Stimulated activated CD4-positive, alpha-beta T cell treated with anti-CD3 and anti-CD28 coated beads, Interleukin-1b, Interleukin-23, amount 100 ng/mL, for 4 hours (primary cell): ENCODE measurements at places on chromosomes 16 and 17.

DNA sequence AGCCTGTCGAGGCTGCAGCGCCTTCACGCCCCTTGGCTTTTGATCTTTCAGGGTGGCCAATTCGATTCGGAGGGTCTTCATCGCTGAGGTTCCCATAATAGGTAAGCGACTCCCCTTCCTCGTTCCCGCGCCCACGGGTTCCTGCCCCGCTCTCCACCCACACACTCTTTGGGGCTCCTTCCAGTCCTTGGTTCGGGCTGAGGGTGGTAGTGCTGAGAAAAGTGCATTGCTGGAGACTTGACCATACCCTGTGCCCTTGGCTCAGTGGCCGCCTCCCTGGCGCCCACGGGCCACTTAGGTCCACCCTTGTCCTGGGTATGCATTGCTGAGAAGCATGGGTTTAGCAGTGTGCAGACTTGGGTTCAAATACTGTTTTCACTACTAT lies 491 bp downstream of the POLR2C start:
- DNase-seq: no peak

- no peak for DNase-seq
Observed at GRCh38 chr16:24152826-24153225, 103.3 kb upstream of the CACNG3 start.

GRCh38 chr17:44910231-44911106 lies 4.8 kb downstream of the GFAP start:
- DNase-seq: no peak

GRCh38 chr17:77356109-77356689 lies 215.4 kb downstream of the SEC14L1 start:
- DNase-seq: no peak

DNA sequence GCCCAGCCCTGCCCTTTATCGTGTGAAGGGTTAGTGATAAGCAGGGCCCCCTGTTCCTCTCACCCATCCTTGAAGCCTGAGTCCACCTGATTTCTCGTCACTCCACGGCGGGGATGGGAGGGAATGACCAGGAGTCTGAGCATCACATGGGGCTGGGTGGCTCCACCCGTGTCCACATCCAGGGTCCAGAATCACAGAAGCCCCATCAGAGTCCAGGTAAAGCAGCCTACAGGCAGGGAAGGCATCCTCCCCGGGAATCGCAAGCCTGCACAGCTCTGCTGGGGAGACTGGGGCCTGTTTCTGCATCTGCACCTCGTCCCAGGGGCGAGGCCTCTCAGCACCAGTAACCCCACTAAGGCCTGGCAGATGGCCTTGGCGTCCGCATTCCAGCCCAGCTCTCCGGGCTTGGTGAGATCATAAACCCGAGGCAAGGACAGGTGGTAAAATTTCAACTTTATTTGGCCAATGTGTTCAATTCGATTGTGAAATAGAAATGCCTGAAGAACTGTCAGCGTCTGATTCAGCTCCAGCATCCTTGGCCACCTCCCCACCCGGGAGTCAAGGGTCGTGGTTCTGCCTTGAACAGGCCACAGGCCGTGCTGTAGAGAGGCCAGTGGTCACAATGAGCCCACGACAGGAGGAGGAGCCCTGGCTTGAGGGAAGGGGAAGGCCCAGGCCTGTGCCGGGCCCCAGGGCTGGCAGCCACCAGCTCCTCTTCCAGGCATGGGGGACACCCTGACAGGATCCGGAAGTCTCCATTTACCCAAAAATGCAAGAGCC lies 8.1 kb upstream of the PPP1R27 start:
- no peak for DNase-seq

GRCh38 chr17:64546716-64547115 lies 39.9 kb downstream of the CEP95 start:
- DNase-seq: no peak

- DNase-seq: no peak
Observed at GRCh38 chr17:71287071-71287823, 833.6 kb upstream of the SOX9 start.

DNA sequence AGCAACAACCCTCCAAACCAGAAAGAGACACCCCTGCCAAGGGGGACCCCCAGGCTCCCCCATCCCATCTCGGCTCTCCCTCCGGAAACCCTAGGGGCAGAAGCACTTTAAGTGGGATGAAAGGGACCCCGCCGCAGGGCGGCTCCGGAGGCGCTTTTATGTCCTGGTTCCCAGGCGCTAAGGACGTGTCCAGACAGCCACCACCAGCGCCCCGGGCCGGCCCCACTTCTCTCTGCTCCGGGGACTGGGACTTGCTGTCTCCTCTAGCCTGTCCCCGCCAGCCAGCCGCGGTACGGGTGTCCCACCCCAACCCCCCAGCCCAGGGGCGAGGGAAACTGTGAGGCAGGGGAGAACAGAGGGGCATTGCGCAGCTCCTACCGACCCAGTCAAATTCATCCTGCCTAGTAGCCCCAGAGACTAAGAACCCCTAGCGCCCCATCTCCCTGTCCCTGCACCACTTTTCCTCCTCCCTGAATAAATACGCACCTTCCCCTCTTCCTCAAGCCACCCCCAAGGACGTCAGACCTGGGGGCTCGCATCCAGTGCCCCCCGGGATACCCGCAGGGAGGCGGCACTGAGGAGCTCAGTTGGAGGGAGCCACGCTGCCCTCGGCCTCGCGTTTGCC lies 4.1 kb downstream of the SP6 start:
- DNase-seq: no peak

GRCh38 chr16:70416748-70417616 lies 21.9 kb downstream of the ST3GAL2 start:
- no peak for DNase-seq

DNA sequence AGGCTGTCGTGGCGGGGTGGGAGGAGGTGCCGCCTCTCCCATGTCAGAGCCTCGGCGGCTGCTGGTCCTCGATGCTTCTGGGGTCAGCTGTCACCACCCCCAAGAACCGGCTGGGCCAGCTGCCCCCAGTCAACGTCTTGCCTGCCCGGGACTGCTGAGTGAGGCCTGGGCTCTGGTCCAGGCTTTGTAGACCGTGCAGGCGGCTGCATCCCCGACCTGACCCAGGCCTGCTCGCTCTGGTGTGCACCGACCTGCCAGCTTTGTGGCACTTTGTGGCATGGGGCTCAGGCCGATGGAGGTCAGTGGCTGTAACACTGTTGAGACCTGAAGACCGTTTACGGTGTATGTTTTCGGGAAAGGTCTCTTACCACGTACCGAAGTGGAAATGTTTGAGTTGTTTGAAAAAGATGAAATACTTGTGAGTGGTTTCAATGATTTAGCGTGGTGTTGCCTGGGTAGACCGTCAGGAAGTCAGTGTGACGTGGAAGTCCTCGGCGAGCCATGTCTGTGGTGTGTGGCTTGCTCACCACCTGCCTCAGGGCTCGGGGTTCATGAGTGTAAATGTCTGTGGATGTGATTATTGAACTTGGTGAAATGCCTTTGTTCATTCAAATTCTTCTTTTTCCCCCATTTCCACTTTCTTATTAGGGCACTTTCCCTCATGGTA lies 53.2 kb upstream of the ZNF750 start:
- DNase-seq: no peak

DNA sequence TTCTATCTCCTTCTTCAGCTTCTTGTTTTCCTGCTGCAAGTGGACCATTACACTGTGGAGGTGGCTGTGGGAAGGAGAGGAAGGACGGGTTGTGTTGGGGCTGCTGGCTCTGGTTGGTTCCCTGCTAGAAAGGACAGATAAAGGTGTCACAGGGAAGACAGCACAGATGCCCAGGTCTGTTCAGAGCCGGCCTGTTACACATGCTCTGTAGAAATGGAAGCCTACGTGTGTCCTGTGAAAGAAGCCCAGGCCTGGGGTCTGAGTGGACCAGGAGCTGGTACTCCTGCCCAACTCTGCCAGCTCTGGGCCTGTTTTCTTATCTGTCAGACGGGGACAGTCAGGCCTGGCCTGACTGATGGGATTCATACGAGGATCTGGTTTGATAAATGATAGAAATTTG lies 26.4 kb downstream of the DHX38 start:
- DNase-seq: no peak
